NCI-H1105 treated with DMSO at 0.1 percent for 48 hours (cell line): ENCODE measurements at places on chromosomes 12 and 14.
A peak's percentile ranks its signal among the peaks of the same experiment; 100 is the strongest.

GRCh38 chr14:89089330-89089729 lies 264.9 kb downstream of the TTC8 start:
- no peak for DNase-seq

DNA sequence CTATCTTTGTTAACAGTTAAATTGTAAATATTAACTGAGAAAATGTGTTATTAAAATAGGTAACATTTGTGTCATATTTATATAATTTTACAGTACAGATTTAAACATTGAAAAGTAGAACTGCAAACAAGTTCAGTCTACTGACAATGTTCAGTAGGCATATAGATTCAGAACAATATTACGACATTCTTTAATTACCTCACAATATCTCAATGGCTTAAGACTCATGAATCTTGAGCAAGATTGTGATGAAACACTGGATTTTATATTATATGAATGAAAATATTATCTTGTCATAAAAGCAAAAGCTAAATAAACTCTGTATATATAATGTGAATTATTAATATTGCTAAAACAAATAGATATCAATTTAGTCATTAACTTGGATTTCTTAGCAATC lies 194.9 kb downstream of the ADAMTS20 start:
- no peak for DNase-seq

- no peak for DNase-seq
These were observed 1.7 kb downstream of the PRICKLE1 start for GRCh38 chr12:42587601-42588523.

DNA sequence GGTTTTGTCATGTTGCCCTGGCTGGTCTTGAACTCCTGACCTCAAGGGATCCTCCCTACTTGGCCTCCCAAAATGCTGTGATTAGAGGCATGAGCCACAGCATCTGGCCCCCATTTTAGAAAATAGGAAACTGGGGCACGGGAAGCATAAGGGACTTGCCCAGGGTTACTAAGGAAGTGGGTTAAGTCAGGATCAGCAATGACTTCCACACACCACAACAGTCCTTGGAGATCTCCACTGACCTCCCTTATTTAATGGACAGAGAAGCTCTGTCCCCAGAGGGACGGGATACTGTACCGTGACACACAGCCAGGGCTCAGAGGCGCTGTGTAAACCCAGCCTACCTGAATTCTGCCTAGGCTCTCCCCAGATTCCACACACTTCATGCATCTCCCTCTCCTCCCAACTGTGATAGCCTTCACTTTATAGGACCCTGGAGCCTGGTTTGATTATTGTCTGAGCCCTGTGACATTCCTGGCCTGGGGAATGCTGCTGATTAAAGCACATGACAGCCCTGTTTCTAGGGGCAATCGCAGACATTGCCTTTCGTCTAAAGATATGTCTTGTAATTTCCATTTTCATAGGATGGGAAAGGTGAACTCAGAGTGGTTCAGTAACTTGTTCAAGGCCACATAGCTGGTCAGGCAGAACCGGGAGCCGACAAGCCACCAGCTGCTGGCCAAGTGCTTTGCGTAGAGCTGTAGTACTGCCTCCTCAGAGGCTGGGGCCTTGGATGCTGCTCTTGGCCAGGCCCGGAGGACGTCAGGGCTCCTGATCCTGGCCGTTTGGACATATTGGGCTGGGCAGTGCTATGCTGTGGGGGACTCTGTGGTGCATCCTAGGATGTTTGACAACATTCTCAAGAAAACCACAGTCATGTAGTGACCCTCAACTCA lies 20.8 kb downstream of the SERPINA1 start:
- no peak for DNase-seq

- DNase-seq: no peak
These were observed 61.8 kb upstream of the DACT1 start for GRCh38 chr14:58575956-58576355.

- no peak for DNase-seq
These were observed 608.4 kb upstream of the FOXG1 start for GRCh38 chr14:28157887-28158791.

DNA sequence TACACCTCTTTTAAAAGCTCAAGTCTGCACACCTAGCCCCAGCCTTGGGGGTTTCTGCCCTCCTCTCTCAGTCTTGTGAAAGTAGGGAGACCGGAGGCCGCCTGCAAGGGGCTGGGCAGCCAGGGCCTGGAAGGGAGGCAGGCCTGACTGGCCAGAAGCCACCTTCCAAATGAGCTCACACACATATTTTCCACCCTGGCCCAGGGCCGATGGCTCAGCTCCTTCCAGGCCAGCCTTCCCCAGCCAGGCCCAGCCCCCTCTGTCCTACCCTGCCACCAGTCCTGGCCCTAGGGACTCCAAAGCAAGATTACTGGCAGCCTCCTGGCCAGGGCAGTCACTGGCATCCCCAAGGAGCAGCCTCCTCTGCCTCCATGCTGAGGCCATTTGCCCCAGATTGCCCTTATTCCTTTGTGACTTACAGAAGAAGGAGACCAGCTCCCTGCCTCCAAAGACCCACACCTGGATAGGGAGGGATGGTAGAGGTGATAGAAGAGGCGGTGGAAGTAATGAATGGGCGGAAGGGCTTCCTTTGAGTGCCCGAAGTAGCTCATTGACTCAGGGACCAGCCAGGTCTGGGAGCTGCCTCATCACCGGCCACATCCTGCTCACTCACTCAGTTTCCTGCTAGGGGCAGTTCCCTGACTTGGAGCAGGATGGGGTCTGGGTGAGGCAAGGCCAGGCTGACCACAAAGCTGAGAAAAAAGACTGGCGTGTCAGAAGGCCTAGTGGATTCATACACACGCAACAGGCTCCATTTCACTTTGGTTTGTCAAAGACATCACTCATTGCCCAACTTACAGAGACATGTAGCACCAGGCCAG lies 14.8 kb downstream of the MMP14 start:
- no peak for DNase-seq

GRCh38 chr12:124588751-124589267 lies 21.4 kb upstream of the NCOR2 start:
- DNase-seq: no peak

GRCh38 chr12:32285489-32285888 lies 113.9 kb upstream of the FGD4 start:
- DNase-seq: no peak

GRCh38 chr12:108738170-108738569 lies 6.9 kb upstream of the CORO1C start:
- no peak for DNase-seq

DNA sequence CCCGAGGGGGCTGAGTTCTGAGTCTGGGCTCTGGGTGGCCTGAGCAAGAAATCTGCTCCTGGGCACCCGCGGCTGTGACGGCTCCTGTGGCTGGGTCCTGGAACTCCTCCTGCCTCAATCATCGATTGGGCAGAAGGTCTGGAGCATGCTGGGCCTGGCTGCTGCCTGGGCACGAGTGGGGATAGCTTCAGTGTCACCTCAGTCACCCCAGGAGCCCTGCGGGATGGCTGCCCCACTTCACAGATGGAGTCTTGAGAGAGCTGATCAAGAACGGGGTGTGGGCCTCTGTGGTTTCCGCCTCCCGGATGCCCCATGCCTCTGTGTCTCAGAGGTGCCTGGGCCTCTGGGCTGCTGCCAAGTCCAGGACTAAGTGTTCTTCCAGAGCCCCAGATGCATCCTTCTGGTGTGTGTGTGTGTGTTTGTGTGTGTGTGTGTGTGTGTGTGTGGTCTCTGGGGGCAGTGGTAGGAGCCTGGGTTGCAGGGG lies 185.6 kb upstream of the C14orf180 start:
- DNase-seq: no peak

- DNase-seq: no peak
These were observed 133.0 kb downstream of the NDUFA12 start for GRCh38 chr12:94870511-94870910.

GRCh38 chr12:96427269-96427729 lies 27.1 kb upstream of the CDK17 start:
- DNase-seq: no peak

DNA sequence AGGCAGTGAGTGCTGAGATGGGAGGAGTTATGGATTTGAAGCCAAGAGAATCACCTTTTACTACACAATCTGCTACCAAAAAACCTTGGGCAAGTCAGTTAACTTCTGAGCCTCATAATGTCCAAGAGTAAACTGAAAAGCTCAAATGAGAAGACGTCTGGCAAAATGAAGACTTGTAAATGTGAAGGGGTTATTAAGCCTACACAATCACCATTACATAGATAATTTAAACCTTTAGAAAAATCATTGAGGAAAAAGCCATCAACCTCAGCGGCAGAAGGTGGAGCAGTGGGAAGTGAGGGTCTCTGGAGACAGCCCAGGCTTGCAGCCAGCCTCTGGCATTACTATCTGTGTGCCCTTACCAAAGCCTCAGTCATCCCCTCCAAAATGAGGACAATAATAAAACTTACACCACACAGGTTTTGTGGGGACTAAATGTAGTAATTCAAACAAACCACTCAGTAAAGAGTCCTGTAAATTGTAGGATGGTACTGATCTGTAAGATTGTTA lies 50.5 kb upstream of the CCDC175 start:
- no peak for DNase-seq

- no peak for DNase-seq
These were observed 7.4 kb downstream of the IFI27L1 start for GRCh38 chr14:94088516-94088915.

- no peak for DNase-seq
These were observed 380.8 kb upstream of the TMEM132C start for GRCh38 chr12:127885954-127886750.

DNA sequence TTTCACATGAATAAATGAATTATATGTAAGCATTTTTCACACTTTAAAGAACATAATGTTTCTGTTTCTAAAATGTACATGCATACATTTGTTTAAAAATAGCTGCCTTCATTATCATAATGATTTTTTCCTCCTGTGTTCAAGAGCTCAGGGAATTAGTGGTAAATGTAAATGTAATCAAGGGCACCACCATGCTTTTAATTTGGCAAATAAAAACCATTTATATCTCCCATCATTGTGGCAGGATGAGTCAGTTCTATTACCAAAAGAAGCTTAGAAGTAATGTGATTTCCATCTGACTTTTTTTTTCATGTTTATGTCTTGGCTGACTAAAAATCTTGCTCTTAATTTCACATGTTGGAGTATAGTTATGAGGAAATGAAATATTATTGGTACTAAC lies 176.1 kb downstream of the GXYLT1 start:
- DNase-seq: no peak

- peak; percentile 39 for DNase-seq
These were observed 32.7 kb downstream of the MED6 start for GRCh38 chr14:70567791-70568190.

DNA sequence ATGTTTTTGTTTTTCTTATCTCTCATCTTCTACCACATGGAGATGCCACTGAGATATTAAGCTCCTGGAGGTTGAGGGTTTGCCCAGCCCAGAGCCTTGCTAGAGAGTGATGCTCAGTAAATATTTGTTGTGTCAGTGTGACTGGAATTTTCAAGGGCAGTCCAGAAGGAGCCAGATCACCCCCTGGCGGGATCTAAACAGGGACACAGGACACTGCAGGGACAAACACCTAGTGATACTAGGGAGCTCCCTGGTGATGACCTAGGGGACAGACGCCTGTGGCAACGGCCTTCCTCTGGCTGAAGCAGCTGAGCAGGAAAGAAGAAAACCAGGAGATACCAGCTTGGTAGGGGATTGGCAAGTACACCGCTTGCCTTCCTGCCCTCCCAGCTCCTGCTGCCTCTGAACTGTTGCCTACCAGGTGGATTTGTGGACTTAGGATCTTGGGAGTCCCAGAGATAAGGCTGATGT lies 714.4 kb upstream of the TBX3 start:
- DNase-seq: no peak

GRCh38 chr14:94850309-94851211 lies 80.6 kb upstream of the GSC start:
- peak; percentile 86 for DNase-seq

DNA sequence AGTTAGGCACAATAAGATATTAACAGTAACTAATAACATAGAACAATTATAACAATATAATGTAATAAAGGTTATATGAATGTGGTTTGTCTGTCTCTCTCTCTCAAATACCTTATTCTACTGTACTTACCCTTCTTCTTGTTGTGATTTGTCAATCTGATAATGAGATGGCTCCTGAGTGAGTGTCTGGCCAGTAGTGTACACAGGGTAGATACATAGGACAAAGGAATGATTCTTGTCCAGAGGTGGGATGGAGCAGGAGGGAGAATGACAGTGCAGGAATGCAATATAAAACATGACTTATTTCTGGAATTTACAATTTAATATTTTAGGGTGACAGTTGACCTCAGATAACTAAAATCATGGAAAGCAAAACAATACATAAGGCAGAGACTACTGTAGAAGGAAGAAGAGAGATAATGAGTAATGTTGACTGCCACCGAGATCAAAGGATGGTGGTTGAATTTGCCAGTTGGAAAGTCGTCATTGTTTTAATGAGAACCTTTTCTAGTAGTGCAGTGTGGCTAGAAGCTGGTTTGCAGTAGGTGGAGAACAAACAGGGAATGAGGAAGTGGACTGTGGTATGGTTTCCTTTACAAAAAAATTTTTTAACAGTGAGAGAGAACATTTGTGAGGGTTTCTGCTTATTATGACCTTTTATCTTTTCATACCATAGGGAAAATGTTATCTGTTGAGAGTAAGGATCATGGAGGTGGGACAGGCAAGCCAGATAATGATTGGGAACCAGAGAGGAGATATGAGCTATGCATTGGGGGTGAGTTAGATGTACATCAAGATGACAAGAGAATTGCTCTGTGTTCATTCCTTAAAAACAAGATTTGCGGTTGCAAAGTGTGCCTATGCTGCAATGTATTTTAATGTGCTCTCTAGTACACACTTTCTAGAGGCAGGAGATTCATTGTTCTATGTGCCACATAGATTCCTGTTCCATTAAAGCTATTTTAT lies 458.3 kb downstream of the BTG1 start:
- no peak for DNase-seq

DNA sequence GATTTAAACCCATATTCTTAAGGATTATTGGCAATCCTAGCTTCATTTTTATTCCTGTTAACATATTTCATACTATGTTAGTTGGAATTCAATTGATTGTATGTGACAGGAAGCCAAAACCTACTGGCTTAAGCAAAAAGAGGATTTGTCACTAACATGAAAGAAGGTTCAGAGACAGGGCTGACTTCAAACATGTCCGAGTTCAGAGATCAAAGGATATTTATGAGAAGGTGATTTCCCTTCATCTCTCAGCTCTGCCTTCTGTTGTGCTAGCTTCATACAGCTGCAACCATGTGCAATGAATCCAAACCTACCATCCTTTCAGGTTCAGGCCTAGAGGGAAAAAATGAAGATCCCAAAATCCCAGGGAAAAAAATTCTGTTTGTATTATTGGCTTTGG lies 349.7 kb downstream of the ATP23 start:
- DNase-seq: no peak
